ENCODE measurements at places on chromosomes 7 and 10.
A peak's percentile ranks its signal among the peaks of the same experiment; 100 is the strongest.

DNA sequence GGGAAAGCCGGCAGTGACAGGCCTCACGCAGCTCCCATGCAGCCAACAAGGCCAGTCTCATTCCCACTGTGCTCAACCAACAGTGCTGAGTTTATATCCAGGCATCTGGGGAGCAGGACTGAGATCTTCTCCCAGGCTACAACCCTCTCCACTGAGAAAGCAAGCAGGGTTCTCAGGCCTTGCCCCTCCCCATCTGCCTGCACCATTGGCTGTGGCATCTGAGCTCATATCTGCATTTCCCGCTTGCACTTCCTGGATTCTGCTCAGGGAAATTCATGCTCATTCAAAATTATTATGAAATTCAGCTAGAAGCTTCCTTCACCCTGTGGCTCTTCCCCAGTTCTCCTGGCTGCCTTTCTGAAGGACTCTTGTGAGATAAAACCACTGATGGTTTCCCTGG is 1029.0 kb downstream of the GRM8 start:
- no peak for DNase-seq

DNA sequence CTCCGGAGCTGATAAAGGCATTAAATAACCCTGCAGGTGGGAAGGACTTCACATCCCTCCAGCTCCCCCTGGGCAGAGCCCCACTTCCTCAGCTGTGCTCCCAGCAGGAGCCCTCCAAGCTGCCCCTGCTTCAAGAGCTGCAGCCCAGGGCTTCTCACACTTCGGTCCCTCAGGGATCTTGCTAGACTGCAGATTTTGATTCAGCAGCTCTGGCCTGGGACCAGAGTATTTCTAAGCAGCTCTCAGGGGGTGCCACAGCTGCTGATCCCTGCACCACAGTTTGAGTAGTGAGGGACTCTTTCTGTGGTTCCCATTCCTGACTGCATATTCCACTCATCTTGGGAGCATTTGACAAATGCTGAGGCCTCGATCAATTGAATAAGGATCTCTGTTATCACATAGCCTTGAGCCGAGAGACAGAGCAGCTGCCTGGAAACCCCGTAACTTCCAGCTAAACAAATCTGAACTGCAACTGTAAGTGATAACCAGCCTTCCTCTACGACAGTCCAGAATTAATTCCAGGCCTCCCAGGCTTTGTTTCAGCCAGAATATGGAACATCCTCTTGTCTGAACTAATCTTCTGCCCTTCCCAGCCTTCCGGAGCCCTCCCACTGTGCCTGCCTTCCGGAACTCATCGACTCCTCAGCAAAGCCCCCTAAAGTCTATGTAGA is 161.4 kb downstream of the CCDC3 start:
- DNase-seq, result no peak

DNA sequence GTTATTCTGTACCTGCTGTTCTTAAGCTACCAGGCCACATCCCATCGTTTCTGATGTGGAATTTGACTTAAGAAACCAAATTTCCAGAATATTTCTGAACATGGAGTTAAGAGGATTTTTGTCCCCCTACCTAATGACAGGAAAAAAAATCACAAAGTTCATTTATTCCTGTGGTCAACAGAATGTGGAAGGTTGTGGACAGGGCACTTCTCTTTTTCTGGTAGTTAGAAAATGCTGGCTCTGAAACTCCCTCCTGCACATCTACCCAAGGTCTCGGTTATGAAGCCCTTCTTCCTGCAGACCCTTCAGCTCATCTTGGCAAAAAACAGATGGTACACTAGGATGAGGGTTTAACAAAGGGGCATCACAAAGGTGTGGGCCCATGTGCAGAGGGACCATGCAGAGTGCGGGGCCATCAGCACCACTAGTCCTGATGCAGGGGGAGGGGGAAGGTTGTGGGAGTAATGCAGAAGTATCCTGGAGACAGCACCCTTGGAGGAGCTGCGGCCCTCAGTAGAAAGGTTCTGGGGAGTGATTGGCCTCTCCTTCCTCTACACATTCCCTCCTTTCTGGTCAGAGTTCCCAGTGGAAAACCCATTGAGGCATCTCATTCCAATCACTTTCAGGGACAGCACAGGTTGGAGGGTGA is 9.8 kb downstream of the ALOX5 start:
- no peak for DNase-seq

DNA sequence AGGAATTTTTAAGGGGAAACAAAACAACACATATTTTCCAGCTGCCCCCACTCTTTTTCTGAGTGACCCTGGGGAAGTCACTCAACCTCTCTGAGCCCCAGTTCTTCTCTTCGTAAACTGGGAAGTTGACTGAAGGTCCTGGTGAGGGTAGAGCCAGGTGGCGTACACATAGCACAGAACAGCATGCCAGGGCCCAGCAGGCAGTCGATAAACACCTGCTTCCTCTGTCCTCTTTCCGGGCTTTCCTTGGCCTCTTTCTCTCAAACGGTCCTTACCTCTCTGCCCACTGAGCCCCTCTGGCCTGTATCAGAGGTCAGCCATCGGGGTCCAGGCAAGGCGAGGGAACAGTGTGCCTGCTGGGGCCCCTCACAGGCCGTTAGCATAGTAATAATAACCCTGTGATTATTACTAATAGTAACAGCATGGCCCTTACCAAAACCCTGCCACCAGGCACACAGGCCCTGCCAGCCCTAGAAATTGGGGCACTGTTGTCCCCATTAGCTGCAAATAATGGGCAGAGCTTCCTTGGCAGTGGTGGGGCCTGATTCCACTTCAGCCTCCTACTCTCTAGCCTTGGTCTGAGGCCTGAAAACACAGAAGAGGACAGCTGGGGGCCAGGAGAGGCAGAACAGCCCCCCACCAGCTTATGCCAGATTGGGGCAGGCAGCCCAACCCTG is 37.3 kb upstream of the SLC29A3 start:
- no peak for DNase-seq

DNA sequence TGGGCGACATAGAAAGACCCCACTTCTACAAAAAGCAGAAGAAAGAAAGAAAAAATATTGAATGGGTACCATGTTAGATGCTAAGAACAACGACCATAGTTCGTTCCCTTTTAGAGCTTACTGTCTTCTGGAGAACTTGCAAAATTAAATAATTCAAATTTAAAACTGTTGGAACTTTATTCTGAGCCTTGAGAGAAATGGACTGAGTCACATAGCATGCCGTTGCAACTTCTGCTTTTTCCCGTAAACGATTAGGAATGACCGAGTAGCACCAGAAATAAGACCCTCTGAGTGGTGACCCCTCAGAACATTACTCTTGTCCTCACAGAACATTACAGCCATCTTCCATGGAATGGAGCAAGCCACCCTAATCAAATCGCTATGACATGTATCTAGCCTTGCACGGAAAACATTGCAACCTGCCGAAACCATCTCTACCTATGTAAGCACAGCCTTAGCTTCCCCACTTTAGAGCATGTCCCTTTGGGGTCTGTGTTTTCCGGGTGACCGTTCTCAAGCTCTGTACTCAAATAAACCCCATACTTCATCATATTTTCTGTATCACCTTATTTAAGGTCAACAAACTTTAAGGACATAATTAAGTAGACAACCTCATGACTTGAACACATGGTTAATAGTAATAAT is 179.1 kb downstream of the PRKCQ start:
- DNase-seq, result no peak

DNA sequence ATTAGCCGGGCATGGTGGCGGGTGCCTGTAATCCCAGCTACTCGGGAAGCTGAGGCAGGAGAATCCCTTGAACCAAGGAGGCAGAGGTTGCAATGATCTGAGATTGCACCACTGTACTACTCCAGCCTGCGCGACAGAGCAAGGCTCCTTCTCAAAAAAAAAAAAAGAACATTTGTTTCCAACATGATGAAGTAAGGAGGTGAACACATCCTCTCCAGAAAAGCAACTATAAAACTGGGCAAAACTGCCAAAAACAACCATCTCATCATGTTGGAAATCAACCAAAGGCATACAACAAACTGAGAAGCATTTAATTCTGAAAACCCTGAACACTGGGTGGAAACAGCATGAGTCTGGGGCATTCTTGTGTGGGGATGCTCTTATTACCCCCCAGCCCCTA is 14.3 kb downstream of the PRTFDC1 start:
- no peak for DNase-seq

DNA sequence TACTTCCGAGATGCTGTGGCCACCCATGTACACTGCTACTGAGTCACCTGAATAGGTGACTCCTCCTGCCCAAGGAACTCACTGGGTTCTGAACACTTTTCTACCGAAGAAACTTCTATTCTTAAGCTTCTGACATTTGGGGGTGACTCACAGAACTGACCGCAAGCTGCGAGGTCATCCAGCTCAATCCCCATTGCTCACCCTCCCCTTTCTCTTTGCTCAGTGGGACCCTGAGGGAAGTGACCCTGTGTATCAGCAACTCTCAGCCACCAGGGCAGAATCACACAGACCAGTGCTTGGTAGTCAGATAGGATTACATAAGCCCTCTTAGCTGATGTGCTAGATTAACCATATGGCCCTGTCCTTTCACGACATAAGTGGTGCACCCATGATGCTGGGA is 46.3 kb downstream of the INSYN2A start:
- DNase-seq, result no peak

DNA sequence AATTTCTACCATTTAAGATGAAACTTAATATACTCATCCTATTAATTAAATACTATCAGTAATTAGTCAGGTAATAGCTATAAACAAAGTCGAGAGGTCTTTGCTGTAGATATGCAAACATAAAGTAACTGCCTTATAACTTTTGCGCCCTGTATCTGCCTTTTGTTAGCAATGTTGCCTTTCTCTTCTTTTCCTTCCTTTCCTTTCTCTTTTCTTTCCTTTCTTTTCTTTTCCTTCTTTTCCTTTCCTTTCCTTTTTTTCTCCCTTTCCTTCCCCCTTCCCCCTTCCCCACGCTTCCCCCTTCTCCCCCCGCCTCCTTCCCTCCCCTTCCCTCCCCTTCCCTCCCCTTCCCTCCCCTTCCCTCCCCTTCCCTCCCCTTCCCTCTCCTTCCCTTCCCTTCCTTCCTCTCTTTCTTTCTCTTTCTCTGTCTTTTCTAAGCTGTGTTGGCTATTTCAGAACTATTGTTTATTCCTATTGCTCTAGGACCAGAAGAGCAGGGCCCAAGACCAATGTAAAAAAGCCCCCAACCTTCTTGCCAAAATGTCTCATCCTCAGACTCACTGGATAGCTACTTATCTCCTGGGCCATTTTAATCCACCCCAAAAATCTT is 65.3 kb upstream of the DKK1 start:
- no peak for DNase-seq

GRCh38 chr10:58360412-58361004 is 24.7 kb upstream of the TFAM start:
- DNase-seq, result no peak

- DNase-seq, result no peak
Observed at GRCh38 chr10:29397221-29397620, 108.4 kb downstream of the LYZL1 start.

GRCh38 chr10:75397496-75398199 is 3.9 kb downstream of the ZNF503 start:
- DNase-seq, result peak; percentile 22

Data from natural killer cell treated with Interleukin-12 subunit alpha and Interleukin-12 subunit beta and Interleukin-15 and Interleukin-18, amount 100 ng/mL, for 72 hours (primary cell).